ENCODE measurements at places on chromosomes 12 and 14.

DNA sequence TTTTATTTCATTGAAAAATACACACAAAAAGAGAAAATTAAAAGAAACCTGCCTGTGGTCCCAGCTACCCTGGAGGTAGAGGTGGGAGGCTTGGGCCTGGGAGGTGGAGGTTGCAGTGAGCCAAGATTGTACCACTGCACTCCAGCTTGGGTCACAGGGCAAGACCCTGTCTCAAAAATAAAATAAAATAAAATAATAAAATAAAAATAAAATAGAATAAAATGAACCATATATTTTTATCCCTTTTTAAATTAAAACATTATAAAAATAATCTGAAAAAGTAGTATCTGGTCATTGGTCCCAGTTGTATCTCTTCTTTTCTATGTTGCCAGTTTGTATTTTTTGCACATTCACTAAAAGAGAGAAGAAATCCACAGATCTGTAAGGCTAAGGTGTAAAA, 16.7 kb upstream of the FAM234B start:
- DNase-seq: no peak

DNA sequence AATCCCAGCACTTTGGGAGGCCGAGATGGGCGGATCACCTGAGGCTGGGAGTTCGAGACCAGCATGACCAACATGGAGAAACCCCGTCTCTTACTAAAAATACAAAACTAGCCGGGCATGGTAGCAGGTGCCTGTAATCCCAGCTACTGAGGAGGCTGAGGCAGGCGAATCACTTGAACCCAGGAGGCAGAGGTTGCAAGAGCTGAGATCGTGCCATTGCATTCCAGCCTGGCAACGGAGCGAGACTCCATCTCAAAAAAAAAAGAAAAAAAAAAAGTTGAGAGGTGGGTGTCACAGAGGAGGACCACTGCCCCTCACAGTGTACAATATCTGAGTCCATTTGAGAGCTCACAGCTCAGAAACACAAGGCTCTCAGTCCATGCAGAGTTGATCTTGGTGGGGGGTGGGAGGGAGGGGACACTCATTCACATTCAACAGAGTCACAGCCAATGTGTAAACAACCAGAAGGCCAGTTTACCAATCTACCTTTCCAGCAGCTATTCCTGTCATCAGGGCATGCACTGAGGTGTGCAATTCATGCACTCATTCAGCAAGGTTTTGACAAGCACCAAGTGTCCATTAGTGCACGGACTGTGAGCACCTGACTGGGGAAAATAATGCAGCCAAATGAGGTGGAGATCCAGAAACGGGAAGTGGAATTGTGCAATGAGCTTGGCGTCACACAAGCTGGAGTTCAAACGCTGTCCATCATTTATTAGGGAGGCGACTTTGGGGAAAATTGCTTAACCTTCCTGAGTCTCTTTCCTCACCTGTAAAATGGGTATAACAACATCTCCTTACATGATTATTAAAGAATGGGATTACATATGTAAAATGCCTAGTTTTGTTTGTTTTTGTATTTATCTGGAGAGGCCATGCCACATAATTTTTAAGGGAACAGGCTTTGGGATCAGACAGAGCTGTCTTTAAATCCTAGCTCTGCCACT, 4.4 kb upstream of the EIF5 start:
- no peak for DNase-seq

DNA sequence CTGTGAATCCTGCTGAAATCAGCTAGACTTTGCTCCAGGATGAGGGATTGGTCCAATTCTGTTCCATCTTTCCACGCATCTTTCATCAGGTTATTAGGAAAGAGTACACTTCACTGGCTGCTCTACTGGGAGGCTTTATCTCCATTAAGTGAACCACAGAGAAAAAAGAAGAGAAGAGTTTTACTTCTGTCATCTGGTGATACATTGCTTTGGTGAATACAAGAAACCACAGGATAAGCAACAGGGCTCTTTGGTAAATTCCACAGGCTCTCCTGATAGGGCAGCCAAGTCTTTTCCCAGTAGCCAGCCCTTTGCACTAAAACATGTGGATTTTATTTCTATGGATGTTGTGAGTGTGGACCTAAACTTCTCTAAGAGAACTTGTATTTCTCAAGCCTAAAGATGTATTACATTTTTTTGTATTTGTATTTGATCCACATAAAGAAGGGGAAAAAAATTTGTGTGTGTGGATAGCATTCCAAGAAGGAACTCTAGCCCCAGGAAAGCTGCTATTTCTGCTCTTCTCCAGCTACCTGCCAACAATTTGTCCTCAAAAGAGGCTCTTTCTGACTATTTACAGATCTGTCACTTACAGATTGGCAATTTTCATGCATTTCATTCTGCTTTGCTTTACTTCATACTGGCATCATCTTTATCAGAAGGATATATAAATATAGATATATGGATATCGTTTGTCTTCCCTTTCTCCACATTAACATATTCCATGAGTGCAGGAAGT, 1117.6 kb upstream of the TMEM132C start:
- no peak for DNase-seq

DNA sequence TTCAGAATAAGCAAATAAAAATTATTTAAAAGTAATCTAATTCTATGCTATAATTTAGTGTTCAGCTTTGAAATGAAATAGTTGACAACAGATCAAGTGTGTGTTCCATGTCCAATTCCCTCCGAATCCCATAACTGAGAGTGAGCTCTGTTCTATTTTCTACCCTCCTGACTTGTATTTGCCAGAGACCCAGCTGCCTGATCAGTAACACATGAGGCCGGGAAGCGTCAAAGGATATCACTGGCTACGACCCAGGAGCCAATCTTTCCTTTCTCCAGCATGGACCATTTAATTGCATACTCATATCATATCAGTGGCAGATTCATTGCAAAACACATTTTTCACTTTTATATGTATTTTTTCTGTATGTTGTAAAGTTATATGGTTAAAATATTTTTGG, 108.8 kb upstream of the TSPAN8 start:
- no peak for DNase-seq

DNA sequence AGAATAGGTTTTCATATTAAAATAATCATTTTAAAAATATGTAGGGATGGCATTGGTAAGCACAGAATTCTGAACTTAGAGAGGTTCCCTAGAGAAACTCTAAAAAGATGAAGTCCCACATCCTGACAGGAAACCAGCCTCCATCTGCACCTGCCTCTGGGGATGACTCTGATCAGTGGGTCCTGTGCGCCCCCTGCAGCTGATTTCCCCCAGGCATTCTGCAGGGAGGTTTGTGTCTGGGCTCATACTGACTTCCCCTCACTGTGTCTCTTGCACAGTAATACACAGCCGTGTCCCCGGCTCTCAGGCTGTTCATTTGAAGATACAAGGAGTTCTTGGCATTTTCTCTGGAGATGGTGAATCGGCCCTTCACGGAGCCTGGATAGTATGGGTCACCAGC, 602.9 kb downstream of the TMEM121 start:
- DNase-seq: no peak

DNA sequence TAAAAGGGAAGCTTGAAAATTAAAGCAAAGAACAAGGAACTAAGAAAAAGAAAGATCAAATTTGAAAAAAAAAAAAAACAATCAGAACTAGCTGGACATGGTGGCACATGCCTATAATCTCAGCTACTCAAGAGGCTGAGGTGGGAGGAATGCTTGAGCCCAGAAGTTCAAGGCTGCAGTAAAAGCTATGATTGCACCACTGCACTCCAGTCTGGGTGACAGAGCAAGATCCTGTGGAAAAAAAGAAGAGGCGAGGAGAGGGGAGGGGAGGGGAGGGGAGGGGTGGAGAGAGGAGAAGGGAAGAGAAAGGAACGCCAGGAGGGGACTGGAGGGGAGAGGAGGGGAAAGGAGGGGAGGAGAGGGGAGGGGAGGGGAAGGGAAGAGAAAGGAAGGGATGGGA, 43.0 kb downstream of the EEA1 start:
- no peak for DNase-seq

GRCh38 chr12:7039403-7039802, 21.1 kb upstream of the C1S start:
- no peak for DNase-seq
